ENCODE measurements at places on chromosomes 4 and X.

DNA sequence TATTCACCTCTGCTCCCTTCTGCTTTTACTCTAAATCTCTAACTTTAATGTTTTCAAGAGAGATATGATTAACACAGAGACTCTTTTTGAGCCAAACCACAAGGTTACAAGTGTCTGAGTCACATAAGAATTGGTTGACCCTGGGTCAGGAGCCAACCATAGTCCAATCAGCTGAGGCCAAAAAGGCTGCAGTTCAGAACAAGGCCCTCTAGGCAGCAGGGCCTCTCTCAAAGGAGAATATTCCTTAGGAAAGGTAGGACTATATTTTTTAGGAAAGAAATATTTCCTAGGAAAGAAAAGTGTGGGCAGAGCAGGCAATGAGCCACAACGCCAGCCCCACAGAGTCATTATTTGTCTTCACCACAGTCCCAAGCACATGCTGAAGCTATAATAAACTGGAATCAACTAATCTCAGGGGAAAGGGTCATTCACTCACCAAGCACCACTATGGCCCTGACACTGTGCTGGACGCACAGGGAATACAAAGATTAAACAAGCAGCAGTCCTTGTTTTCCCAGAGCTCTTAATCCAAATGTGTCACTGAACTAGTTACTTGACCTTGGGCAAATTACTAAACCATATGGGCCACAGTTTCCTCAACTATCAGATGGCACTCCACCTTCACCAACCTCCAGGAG, 2.2 kb downstream of the ATP8A1 start:
- DNase-seq = no peak

- no peak for DNase-seq
Observed at GRCh38 chrX:128818690-128819089, 704.6 kb downstream of the SMARCA1 start.

DNA sequence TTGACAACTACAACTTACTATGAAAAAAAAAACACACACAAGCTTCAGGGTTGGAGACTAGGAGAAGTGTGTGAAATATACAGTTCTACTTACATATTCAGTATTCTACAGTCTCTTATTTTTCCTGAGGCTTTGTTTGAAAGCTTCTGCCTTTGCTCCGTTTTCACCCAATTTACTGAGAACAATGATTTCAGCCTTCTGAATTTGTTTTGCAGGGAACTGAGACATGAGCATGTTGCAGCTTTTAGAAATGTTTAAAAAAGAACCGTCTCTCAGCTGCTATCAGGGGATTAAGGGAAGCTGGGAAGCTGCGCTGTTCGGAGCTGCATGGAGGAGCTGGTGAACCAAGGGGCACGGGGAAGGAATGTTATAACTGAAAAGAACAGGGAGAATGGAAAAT, 85.7 kb downstream of the QDPR start:
- no peak for DNase-seq

GRCh38 chr4:188106454-188106853, 2.9 kb downstream of the TRIML2 start:
- DNase-seq = no peak

- no peak for DNase-seq
Observed at GRCh38 chr4:185651137-185651677, 115.9 kb upstream of the PDLIM3 start.

DNA sequence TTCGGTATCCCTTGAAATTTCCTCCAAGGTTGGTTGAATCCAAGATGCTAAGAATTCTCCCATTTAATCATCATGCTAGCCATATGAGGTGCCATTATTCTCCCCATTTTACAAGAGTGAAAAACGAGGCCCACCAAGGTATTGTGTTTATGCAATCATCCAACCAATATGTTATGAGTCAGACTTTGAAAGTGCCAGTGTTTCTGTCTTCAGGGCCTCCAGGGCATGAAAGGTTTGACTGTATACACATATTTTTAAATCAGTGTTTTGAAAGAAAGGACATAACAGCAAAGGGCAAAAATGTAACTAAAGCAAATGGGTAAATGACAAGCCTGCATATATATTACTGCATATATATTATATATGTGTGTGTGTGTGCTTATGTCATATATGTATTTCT, 541.2 kb upstream of the SMIM31 start:
- no peak for DNase-seq

- DNase-seq = no peak
Observed at GRCh38 chr4:155766622-155767021, 7.8 kb downstream of the GUCY1B1 start.

- no peak for DNase-seq
Observed at GRCh38 chr4:154502111-154502510, 10.5 kb upstream of the DCHS2 start.

- DNase-seq = no peak
Observed at GRCh38 chrX:31233941-31234496, 162.2 kb upstream of the FTHL17 start.

DNA sequence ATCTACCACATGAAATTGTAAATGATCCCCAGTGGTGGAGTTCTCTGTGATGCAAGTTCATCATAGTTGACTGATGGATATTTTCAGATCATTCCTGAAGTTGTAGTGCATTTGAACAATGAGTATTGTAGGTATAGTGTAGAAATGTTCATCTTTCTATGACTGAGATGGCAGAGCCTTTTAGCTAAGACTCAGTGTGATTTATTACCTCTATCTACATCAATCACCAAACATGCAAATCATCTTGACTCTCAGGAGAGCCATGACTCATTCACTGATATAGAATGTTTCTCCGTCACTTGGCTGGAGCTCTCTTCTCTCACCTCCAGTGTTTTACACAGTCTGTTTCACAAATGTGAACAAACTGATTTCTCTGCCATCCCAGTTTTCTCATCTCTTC, 392.6 kb downstream of the IL1RAPL1 start:
- no peak for DNase-seq

DNA sequence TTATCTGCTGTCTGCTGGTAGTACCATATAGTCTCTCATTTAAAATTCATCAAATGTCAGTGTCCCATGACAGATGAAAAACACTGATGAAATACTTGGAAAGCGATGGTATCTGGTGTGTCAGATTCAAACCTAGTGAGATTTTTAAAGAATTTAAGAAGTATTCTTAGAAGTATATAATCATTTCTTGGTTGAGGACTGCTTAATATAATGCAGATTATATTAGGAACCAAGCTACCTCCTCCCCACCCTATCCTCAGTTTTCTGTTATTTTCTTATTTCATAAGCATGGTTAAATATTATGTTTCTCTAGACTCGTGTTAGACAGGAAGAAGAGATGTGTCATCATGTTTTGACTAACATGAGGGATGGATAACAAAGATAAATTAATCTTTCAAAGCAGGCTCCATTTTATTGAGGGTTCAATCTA, 118.5 kb downstream of the GLUD2 start:
- no peak for DNase-seq

GRCh38 chrX:107298276-107298675, 91.9 kb downstream of the DNAAF6 start:
- DNase-seq = no peak

GRCh38 chr4:86532851-86533250, 61.3 kb upstream of the PTPN13 start:
- DNase-seq = no peak

DNA sequence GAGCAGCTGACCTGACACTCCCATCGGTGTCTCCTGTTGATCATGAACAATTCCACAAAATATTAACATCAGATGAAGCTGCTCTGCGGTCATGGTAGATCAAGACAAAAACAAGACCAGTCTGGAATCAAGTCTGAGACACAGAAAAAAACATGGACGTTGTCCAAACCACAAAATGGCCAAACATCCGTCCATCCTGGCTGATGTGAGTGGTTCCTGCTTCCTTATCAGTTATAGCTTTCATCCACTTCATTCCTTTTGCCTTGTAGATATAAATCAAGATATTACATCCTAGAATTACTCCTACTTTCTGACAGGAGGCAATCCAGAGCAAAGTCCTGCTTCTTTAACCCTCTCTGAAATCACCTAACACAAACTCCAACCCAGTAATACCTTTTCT, 28.8 kb upstream of the PCSK1N start:
- DNase-seq = no peak

DNA sequence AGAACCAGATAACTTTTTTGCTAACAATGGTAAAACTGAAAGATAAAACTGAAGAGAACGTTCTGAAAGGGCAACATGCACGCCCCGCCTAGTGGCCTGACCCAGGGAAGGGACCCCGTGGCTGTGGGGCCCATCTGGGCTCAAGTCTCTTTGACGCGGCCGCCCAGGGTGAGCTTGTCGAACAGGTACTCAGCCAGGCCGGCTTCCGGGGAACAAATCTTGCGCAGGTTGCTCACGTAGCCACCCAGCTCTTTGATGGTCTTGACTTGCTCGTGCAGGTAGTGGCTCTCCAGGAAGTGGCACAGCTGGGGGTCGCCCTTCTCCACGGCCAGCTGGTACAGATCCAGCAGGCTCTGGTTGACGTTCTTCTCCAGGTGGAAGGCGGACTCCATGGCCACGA, 579 bp downstream of the FTHL17 start:
- no peak for DNase-seq

DNA sequence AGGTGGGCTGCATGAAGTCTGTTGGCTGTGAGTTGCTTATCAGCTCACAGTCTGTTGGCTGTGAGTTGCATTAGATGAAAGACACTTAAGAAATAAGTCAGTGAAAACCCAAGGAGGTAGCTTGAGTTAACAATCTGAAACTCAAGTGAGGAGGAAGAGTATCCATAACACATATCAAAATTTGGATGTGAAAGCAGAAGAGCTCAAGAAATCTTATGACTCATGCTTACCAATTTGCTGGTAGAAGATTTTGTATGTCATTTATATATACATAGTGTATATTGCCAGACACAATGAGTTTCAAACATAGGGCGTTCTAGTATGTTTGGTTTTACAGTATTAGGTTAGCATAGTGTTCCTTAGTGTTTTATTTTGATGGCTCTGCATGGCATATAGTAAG, 107.4 kb downstream of the DDIT4L start:
- DNase-seq = no peak

DNA sequence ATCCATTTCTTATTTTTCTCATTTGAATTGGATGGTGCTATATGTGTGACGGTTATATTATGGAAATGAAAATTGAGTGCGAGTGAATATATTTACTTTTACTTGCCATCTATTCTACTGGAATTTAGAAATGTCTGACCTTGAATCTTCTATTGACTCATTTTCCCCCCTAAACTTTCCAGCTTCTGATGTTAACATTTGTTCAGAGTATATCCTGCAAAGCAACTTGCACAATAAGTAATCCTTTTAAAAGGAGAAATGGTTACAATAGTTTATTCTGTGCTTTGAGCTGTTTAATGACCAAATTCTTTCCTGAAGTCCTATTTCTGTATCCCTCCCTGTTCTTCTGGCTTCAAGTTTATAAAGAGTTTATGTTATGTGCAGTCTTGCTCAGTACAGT, 116.7 kb downstream of the ARHGAP10 start:
- no peak for DNase-seq

- no peak for DNase-seq
Observed at GRCh38 chr4:96677499-96677898, 837.6 kb downstream of the PDHA2 start.

- no peak for DNase-seq
Observed at GRCh38 chr4:75834772-75835154, 67.5 kb downstream of the PPEF2 start.

GRCh38 chr4:151266497-151266896, 10.5 kb upstream of the PRSS48 start:
- no peak for DNase-seq

- DNase-seq = no peak
Observed at GRCh38 chr4:17189401-17189720, 290.9 kb upstream of the LDB2 start.

- no peak for DNase-seq
Observed at GRCh38 chrX:8025705-8026104, 98.5 kb upstream of the PNPLA4 start.

DNA sequence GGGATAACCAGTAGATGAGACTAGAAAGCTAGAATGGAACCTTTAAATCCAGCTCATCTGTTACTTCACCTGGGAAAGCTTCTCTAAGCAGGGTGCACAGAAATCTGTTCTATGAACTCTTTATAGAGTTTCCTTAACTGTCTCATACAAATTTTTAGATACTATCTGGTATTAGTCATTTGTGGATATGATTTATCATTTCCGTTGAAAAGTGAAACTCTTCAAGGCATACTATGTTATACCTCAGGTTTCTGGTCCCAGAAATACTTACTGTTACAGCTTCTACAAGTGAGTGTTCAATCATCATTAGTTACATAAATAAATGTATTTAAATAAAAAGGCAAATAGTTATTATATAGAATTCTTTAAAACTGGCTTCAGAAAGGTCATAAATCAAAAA, 298.3 kb upstream of the AGA start:
- DNase-seq = no peak

GRCh38 chrX:2609431-2610238, 81.5 kb upstream of the CD99 start:
- DNase-seq = no peak

DNA sequence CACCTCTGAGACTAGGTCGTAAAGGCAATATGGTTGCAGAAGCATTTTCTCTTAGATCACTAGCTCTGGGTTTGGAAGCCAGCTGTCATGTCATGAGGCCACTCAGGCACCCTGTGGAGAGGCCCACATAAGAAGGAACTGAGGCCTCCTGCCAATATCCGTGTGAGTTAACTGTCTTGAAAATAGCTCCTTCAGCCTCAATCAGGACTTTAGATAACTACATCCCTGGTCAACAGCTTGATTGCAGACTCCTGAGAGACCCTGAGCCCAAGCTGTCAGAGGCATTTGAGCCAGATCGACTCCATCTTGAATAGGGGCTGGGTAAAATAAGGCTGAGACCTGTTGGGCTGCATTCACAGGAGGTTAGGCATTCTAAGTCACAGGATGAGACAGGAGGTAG, 15.1 kb upstream of the REPS2 start:
- DNase-seq = no peak

- DNase-seq = no peak
Observed at GRCh38 chrX:54978448-54978847, 15.5 kb downstream of the PFKFB1 start.

DNA sequence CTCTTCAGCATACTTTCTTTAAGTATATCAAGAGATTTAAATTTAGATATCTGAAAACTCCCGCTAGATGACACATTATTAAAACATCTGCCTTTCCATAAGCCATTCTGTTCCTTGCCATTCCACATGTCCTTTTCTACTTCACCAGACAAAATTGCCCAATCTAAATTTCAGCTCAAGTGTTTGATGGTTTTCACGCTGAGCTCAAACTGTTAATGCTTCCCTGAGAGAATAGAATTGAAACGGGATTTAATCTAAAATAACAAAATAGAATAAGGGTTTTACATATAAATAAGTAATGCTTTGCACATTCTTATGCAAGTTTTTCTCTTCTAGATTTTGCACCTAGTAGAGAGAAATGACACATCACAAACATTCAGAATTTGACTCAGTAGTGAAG, 764.5 kb upstream of the TENM3 start:
- no peak for DNase-seq

Data from Right ventricle myocardium inferior (tissue), 1 donor.